Stimulated activated CD4-positive, alpha-beta T cell treated with anti-CD3 and anti-CD28 coated beads, Interleukin-2, amount 100 ng/mL, for 24 hours (primary cell): ENCODE measurements at places on chromosomes 4 and X.

- peak; percentile 17 for DNase-seq
Observed at GRCh38 chrX:129115104-129115503, 408.2 kb downstream of the SMARCA1 start.

GRCh38 chr4:98604723-98605122 lies 53.7 kb downstream of the TSPAN5 start:
- no peak for DNase-seq

DNA sequence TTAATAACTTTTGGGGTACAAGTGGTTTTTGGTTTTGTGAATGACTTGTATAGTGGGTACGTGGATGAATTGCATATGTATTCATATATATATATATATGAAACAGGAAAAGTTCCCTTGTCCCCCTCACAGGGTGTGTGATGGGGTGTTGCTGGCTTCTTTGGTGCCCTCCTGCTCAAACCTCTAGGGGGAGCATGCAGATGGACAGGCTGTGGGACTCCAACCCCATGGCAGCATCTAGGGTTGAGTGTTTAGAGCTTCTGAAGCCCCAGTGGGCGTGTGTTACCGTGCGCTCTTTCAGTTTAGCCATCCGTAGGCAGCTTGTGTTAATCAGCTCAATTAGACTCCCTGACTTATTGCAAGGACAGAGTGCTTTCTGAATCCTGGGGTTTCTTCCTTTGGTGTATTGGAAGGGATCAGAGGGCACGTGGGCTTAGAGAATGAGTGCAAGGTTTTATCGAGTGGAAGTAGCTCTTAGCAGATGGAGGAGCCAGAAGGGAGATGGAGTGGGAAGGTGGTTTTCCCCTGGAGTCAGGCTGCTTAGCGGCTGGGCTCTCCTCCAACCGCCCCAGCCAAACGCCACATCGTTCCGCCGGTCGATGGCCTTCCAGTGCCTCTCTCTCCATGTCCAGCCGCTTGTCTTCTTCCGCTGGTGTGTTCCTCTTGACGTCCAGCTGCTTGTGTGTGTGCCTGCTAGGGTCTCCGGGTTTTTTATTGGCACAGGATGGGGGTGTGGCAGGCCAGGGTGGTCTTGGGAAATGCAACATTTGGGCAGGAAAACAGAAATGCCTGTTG lies 674.4 kb upstream of the LCORL start:
- DNase-seq = no peak

GRCh38 chrX:2888309-2888708 lies 40.8 kb downstream of the ARSD start:
- DNase-seq = no peak

DNA sequence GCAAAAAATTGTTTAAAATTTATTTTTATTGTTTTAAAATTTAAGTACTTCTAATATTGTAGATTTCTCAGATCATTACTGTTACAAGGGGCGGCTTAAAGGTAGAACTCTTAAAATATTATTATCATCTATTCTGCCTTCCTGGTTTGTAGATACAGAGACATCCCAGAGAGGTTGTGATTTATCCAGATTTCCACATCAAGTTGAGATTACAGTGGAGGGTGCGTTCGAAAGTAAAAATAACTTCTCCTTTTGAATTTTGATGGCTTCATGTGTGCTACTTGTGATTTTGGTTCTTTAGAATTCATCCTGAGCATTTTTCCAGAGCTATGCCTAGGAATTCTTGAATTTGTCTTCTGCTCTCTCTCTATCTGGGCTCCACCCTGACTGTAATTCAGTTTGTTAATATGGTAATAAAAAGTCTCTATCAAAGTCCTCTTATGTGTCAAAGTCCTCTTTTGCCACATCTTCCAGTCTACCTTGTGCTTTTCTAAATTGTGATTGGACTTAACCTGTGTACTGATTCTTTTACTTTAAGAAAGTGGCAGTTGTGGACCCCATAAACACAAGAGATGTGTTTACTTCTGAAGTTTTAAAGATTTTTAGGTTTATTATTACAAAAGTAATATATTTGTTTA lies 37.2 kb downstream of the CLCN3 start:
- DNase-seq = no peak

DNA sequence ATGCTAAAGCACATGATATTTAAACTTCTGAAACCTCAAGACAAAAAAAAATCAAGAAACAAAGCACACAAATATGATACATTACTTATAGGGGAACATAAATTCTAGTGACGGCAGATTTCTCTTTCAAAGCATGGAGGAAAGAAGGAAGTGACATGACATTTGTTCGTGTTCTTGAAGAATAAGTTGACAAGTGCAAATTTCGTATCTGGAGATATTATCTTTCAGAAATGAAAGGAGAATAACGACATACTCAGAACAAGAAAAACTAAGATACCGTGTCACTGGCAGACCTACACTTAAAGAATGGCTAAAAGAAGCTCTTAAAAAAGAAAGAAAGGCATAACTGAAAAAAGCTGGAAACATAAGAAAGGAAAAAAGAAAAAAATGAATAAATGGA lies 16.6 kb downstream of the CENPVL2 start:
- no peak for DNase-seq

DNA sequence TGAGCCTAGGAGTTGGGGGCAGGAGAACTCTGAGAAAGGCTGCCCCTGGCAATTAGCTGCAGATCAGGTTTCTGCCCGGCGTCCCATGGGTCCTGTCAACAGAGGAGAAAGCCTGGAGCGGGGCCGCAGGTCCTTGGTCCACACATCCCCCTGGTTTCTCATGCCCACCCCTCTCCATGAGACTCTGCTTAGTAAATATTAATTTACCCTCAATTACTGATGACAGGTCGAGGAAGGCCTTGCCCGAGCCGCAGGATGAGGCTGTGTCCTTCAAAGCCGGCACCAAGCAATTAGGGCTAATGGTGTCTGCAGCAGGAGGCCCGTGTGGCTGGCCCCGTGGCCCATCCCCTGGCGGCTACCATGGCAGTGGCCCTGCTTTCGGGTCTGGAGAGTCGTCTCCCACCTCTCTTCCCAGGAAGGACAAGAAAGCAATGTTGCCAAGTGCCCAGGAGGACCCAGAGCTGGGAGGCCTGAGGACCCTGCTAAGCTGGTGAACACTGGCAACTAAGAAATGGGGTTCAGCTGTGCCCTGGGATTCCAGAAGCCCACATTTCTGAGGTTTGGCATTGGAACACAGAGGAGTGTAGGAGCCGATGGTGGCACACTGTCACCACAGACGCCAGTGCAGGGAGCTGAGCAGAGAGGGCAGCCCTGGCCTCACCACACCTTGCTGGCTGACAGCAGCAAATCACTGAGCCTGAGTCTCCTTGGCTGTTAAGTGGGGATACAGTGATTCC lies 114.6 kb downstream of the CPZ start:
- DNase-seq = no peak

DNA sequence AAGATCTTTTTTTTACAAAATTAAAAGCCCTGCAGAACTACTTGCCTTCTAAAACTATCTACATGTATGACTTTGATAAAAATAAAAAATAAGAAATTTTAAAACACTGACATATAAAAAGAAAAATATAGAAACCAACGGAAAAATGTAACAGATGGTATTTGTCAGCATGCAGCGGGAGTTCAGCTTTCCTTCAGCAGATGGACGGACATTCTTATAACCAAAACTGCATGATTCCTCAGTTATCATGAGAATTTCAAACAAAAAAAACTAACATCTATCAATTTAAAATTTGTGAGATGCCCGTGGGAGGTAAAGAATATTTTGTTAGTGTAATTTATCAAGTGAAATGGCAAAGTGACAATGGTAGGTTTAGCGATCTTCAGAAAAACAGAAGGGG lies 23.2 kb downstream of the RWDD4 start:
- DNase-seq = no peak

GRCh38 chr4:5012958-5013357 lies 6.3 kb downstream of the CYTL1 start:
- no peak for DNase-seq

- peak; percentile 55 for DNase-seq
Observed at GRCh38 chr4:183445097-183445428, 627 bp downstream of the CDKN2AIP start.

GRCh38 chrX:102723456-102723855 lies 2.9 kb downstream of the GPRASP3 start:
- no peak for DNase-seq

DNA sequence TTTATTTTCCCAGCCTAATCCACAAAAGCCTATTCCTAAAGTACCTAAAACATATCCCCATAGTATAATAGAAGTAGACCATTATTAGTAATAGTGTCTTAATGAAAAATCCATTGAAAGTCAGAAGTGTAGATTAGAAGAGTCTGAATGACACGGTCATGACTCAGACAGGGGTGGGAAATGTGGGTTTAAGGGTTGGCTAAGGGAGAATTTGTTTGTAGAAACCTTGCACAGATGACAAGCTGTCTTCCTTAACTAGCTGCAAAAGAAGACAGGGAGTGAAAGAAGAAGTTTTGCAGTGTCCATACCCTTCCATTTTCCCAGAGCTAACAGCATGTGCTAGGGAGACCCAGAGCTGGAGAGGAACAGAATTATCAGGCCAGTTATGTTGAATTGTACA lies 242.7 kb upstream of the ETNPPL start:
- DNase-seq = no peak

DNA sequence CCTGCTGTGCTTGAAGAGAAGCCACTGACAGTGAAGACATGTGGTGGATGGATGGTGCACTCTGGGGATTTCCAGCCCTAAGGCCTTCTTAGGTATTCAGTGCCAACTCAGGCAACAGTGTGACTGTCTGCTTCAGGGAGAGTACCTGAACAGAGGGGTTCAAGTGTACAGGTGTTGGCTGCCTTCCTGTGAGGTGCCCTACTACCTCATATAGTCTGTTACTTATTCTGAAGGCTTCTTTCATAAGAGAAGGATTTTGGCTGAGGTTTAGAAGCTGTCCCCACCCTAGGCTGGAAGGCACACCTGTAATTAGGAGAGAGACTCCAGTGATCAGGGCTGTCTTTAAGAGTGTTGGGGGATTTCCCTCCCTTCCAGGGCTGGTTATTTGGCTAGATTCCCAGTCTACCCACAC lies 1.8 kb downstream of the FTHL17 start:
- DNase-seq = peak; percentile 2

DNA sequence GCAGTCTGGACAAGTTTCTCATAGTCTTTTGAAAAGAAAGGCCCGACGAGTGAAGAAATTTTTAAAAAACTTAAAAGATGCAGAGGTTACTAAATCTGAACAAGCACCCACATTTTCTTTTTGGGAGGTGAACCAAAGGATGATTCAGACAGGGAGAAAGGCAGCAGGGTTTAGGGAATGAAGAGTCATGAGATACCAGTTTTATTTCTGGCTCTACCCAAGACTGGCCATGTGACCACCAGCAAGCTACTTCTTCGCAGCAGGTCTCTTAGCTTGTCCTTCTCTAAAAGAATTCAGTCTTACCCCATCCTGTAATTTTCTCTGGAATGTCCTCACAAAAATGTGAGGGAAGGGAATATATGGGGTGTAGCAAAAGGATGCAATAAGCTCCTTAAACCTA lies 37.6 kb downstream of the AMOT start:
- no peak for DNase-seq

DNA sequence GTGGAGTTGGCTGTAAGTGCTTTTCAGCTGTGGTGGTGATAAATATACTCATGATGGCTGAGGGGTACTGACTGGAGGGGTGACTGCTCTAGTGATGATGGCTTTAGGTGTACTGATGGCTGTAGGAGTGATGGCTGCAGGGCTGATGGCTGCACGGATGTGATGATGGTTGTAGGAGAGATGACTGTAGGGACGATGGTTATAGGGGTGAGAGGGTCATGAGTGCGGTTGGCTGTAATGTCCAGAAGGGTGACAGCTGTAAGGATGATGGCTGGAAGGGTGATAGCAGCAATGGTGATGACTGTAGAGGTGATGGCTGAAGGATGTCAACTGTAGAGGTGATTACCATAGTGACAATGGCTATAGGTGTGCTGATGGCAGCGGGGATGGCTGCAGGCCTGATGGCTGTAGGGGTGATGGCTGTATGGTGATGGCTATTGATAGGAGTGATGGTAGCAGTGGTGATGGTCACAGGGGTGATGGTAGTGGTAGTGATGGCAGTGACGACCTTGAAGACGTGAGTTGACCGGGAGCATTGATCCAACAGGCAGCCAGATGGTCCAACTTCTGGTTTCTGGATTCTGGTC lies 570 bp upstream of the SASH3 start:
- no peak for DNase-seq

GRCh38 chrX:115693476-115693875 lies 132.5 kb downstream of the PLS3 start:
- no peak for DNase-seq

GRCh38 chr4:61614231-61614630 lies 414.1 kb downstream of the ADGRL3 start:
- DNase-seq = no peak

GRCh38 chr4:102578270-102578669 lies 77.1 kb downstream of the NFKB1 start:
- no peak for DNase-seq

- DNase-seq = no peak
Observed at GRCh38 chrX:74557378-74557777, 57.0 kb downstream of the RLIM start.

- DNase-seq = no peak
Observed at GRCh38 chr4:5799406-5799805, 88.4 kb downstream of the EVC start.

GRCh38 chrX:13254870-13255269 lies 65.0 kb downstream of the ATXN3L start:
- DNase-seq = no peak

GRCh38 chr4:173044340-173044739 lies 124.3 kb upstream of the GALNT7 start:
- no peak for DNase-seq

- no peak for DNase-seq
Observed at GRCh38 chr4:142030010-142030409, 393.6 kb downstream of the IL15 start.

DNA sequence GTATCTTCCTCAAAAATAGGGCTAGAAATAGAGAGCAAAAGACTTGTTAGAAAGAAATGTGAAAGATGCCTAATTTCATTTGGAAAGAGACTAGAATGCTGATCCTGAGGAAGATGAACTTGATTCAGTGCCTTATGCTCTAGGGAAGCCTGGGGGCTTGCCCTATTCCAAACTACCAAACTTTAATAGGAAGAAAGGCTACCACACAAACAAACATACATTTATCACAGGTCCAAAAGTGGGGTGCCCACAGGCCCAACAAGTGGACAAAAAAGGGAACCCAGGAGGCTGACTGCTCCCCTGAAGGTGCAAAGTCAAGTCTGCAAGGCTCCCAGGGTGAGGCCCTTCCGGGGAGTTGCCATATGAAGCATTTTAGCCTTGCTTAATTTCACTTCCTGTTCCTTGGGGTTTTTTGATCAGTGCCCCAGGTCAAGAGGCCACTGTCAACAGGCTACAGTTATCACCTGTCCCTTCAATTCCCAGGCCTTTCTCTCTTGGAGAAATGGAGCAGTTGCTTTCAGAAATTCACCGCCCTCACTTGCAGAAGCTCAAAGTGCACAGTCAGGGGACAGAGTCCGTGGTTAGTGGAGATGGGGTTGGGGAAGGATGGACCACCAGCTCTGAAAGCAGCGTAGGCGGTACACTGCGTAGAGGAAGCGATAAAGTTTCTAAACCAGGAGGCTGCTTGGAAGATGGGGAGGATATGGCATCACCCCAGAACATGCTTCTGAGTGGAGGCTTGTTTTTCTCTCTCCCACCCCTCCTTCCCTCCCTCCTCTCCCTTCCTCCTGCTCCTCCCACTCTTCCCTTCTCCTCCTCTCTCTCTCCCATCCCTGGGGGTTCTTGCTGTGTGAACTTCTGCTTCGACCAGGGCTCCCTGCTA lies 36.4 kb downstream of the TMEM154 start:
- DNase-seq = peak; percentile 6

GRCh38 chrX:41705680-41706374 lies 17.1 kb downstream of the GPR34 start:
- no peak for DNase-seq
